Esophagus muscularis mucosa (tissue), 4 donors: ENCODE measurements at places on chromosomes 6 and 20.

DNA sequence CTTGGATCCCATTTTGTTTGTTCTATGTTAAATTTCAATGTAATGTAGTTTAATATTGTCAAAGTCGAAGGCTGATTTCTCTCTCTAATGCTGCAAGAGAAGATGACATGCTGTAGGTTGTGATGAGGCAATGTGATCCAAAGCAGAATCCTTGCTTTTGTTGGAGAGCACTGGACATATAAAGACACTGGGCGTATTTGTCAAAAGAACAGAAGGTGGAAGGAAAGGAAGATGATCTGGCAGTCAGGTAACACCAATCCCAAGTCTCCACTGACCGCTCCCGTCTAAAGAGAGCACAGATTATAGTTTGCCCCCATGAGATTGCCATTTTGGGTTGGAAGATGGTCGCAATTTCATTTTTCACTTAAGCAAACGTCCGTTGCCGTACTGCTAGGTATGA, 935 bp upstream of the RFX6 start:
- DNase-seq = no peak

GRCh38 chr20:4967752-4968477, 33.4 kb downstream of the SLC23A2 start:
- DNase-seq = no peak

DNA sequence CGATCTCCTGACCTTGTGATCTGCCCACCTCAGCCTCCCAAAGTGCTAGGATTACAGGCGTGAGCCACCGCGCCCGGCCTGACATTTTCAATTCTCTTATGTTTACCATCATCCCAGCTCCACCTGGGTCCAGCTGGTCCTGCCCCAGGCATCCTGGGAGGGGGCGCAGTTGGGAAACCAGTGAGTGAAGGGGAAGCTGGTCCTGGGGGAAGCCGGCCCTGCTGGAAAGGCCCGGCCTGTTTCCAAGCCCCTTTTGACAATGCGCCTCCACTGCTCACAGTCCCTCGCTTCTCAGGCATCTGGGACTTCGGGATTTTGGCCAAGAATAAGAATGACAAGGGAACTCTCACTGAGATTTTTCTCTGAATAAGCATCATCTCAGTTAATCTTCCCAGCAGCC, 14.2 kb downstream of the SLC13A3 start:
- no peak for DNase-seq

DNA sequence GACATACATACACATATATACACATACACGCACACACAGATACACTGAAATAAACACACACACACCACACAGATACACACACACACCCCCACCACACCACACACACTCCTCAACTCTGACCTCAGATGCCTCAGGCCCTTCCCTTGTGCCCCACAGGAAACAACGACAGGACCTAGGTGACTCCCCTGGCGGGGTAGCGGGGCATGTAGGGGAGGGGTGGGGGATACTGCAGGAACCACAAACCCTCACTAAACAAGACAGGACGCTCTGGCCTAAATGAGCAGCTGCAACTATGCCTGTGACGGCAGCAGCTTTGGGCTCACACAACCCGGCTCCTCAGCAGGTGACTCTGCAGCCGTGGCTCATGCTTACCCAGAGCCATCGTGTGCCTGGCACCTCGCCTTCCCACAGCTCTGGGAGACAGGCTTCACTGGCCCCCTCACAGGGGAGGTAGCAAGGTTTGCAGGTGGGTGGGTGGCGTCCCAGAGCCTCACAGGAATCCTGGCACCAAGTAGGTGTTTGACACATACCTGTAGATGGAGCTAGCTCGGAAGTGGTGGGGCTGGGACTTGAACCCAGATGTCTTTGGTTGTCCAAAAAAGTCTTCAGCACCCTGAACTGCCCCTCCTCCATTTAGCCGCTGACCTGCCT, 100.8 kb downstream of the GRM4 start:
- no peak for DNase-seq

GRCh38 chr6:70164556-70164955, 138.3 kb downstream of the COL9A1 start:
- no peak for DNase-seq

DNA sequence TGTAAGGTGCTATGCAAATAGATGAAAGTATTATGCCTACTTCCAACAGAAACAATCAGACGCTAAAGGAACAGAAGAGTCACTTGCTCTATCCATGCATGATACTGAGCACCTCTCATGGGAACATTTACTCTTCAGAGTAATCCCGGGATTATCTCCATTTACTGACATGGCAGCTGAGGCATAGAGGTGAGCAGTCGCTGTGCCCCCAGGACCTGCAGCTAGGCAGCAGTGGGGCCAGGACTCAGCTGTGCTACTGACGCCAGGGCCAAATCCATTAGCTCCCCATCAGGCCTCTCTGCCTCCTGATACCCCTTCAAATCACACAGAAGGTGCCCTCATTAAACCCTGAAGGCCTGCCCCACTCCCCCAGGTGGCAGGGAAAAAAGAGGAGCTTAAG, 51.9 kb downstream of the TRAM2 start:
- DNase-seq = no peak

DNA sequence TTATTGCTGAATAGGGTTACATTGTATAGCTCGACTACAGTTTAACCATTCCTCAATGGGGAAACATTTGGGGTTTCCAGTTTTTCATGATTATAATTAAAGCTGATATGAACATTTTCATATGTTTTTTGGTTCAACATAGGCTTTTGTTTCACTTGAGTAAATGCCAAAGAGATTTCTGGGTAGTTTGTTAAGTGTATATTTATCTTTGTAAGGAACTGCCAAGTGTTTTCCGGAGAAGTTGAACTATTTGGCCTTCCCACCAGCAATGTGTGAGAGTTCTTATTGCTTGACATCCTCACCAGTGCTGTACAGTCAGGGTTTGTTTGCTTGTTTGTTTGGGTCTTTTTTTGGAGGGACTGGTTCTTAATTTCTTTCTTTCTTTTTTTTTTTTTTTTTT, 83.7 kb upstream of the RALY start:
- no peak for DNase-seq

DNA sequence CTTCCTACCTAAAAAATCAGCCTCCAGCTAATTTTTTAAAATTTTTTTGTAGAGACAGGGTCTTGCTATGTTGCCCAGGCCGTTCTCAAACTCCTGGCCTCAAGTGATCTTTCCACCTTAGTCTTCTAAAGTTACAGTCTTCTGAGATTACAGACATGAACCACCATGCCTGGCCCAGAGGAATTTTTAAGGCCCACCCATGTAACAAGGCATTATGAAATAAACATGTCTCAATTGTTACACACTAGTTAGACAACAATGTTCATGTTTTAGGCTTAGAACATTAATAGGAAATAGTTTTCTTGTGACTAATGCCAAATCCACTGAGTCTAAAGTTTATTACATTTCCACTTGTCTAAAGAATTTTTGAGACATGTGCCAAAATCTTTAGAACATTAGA, 221.2 kb downstream of the LAMA2 start:
- DNase-seq = no peak

- DNase-seq = no peak
These were observed 8.8 kb downstream of the SLC17A2 start for GRCh38 chr6:25921525-25922203.

- DNase-seq = no peak
These were observed 1.1 kb downstream of the SAPCD1 start for GRCh38 chr6:31763619-31763940.

DNA sequence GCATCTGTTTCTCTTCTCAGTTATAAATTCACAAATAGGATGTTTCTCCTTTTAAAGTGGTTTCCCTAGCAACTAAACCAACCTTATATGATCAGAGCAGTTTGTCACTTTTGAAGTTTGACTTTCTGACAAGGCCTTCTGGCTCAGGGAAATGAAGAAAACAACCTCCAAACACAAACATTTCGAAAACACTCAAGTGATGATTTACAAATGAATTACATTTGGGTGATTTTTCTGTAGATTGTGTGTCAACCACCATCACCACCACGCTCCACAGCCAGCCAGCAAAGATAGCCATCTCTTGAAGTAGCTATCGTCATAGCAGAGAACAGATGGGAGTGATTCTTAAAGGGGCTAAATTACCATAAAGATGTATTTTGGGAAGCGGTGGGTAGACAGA, 16.5 kb upstream of the MLIP start:
- DNase-seq = no peak

GRCh38 chr6:114997813-114998292, 655.0 kb upstream of the HS3ST5 start:
- no peak for DNase-seq

GRCh38 chr20:11790046-11790445, 127.6 kb upstream of the BTBD3 start:
- no peak for DNase-seq

GRCh38 chr6:63352544-63353285, 32.9 kb upstream of the LGSN start:
- DNase-seq = no peak

DNA sequence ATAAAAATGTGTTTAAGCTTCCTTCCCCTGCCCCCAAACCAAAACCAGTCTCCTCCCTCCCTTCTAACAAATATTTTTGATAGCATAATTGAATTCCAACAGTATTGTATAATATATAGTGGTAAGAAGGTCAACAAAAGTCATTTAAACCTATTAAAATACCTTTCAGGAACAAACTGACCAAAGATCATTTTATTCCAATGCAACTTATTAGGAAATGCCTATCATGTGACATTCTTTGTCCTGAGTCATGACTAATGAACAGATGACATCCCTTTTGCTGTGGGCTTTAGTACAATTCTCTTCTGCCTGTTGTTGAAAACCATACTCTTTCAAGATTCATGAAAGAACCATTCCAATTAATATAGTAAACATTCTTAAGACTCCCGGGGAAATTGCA, 51.5 kb upstream of the TRAF3IP2 start:
- DNase-seq = no peak

DNA sequence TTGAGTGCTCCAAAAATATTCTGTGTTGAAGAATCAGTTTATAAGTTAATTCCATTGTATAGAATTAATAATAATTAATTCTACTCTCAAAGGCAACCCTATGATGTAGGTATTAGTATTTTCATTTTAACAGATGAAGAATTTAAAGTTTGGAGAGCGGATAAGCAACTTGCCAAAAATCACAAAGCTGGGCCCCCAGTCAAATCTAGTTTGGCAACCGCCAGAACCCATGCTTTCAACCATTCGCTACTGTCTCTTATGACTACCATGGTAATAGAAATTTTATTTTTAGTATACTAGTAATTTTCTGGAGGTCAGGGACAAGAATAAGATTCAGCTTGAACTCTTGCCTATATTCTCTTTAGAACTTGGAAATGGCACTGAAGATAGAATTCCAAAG, 229.8 kb downstream of the IBTK start:
- DNase-seq = no peak

DNA sequence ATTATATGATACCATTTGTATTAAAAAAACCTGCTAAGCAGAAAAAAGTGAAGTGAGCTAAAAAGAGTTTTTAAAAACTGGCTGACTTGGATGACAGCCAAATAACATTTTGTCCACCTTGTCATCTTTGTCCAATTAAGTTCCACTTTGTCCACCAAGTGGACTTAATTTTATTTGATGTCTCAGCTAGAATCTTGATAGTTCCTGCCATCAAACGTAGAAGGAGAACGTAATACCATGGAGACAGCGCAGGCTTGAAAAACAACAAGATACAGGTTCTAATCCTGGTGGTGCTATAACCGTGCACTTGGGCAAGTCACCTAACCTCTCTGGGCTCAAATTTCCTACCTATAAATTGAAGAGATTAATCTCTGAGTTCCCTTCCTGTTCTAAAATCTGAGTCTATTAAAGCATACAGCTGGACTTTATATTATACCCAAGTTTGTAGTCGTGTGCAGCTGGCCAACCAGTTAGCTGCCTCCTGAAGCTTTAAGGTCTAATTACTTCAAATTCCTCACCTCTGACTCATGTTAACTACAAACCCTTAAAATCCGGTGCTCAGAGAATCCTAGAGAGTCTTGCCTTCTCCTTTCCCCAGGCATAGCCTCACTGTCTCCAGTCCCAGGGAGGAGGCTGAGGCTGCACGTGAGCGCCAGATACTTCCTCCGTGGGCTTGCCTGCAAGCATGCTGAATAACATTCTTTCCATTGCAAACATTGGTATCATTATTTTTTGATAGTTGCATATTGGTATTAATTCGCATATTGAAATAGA, 16.8 kb downstream of the TMEM244 start:
- no peak for DNase-seq

GRCh38 chr20:17762243-17762872, 62.6 kb downstream of the BANF2 start:
- no peak for DNase-seq

DNA sequence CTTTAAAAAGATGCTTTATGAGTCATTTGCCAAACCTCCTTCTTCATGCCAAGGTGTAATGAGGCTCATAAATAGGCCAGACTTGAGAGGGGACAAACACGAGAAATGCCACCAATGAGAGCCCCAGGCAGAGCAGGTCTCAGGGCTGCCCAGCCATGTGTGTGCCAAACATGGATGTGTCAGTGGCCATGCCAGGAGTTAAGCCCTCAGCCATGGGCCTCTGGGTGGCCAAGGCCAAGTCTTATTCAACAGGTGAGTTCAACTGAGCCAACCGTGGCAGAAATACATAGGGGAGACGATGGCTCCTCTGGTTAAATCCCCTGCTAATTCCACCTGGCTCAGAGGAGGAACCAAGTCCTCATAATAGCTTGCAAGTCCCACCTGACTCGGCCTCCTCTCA, 358.8 kb downstream of the PREX1 start:
- DNase-seq = no peak

DNA sequence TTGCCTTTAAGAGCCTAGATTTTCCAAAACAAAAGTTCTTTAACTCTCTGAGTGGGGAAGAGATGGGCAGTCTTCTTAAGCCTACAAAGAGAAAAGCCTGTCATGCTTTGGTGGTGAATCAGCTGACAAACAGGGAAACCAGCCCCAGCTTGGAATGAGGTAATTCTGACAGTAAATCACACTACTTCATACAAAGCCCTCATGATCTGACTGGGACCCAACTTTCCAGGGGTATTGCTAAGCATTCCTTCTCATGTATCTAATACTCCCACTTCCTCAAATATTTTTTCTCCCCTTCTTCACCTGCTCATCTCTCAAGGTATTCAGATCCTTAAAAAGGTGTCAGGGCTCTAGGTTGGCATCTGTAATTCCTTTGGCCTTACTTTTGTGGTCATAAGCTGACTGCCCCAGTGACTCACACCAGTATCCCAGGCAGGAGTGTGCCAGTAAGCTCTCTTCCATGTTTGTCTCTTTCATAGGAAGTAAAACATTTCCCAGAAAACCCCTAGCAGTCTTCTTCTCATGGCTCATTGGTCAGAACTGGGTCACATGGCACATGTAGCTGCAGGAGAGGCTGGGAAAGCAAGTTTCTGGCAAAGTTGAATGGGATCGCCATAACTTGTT, 15.0 kb upstream of the TBC1D22B start:
- no peak for DNase-seq

DNA sequence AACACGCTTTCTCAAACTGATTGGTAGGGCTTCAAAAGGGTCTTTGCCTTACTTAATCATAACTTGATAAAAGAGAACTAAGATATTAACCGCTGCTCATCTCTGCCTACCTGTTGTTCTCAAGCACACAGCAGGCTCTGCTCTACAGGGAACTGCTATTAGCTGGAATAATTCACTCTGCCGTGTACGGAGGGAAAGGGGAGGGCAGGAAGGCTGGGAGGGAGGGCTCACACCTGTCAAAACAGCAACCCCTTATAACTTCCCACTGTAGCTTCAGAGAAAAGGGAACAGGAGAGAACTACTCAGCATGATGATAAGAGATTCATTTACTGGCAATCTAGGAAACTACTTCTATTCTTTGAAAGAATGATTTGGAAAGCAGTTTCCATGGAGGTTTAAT, 75.1 kb downstream of the ZMYND8 start:
- no peak for DNase-seq
